ENCODE measurements at places on chromosomes 5 and 9.

DNA sequence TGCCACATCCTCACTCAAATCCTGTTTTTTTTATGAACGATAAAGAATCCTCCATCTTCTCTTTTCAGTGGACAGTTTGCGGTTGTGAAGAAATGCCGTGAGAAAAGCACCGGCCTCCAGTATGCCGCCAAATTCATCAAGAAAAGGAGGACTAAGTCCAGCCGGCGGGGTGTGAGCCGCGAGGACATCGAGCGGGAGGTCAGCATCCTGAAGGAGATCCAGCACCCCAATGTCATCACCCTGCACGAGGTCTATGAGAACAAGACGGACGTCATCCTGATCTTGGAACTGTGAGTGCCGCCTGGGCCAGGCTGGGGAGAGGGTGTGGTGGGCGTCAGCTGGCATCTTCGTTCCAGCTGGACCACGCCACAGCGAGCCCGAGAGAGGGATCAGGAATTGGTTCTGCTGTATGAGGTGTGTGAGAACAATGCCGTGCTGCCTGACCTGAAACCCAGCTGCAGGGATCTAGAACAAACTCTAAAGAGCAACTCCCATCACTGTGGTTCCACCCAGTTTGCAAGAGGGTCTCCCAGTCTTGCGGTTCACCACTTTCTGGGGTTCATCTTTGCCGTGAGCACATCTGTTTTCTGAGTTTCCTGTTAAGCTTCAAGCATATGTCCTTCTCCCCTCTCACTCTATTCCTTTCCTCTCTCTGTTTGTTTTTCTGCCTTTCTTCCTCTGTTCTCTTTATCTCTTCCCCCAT lies 107.4 kb downstream of the DAPK1 start:
- DNase-seq, result no peak

DNA sequence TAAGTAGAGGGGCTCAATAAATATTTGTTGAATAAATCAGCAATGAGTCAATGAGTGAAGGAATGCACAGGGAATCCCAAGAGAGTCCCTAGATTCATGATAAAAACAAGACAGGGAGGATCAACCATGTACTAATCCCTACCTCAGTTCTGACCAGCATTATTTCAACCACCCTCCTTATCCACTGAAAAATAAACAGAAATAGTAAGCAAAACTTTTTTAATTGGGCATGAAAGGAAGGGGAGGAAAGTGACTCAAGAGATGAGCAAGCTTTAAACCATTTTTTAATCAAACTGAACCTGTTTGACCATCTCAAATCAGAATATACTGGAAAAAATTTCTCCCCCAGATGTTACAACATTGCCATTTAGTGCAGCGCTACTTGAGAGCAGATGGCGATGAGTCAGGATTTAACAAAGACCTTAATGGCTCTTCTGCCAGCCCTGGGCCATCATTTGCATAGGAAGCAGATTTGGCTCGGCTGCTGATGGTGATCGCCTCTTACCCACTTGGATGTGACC lies 194.8 kb upstream of the SLC30A5 start:
- no peak for DNase-seq

DNA sequence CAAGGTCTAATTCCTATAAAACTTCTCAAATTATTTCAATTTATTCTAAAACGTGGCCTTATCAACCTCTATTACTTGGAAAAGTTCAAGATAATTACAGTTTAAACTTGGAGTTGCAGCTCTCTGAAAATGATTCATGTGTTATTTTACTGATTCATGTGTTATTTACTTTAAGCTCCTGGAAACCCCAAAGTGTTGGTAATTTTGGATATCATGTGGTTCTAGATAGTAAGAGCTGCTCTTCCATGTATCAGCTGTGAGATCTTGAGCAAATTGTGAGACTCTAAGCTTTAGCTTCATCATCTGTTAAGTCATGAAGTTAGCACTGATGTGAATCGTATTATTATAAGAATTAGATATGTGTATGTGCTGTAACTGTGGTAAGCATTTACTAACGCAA lies 749.2 kb downstream of the TLE4 start:
- no peak for DNase-seq

GRCh38 chr9:14095277-14095676 lies 218.7 kb downstream of the NFIB start:
- no peak for DNase-seq

- no peak for DNase-seq
These were observed 171.0 kb downstream of the DEPDC1B start for GRCh38 chr5:60529001-60529400.

GRCh38 chr5:40484495-40484894 lies 195.2 kb upstream of the PTGER4 start:
- no peak for DNase-seq

DNA sequence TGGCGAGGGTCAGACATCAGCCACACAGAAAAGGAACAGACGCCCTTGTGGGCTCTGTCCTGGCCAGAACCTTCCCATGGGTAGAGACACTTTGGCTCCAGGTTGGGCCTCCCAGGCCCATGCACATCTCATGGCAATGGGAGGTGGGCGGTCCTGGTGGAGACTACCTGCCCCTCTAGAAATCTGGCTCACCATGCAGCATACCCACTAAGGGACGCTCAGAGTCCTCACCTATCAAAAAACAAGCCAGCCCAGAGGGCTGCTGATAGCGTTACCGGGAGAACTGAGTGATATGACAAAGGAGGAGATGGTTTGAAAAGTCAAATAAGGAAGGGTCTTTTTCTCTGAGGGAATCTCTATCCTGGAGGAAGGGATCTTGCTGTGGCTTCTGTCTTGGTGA lies 62.1 kb downstream of the C5orf15 start:
- DNase-seq, result no peak

- no peak for DNase-seq
These were observed 178.3 kb downstream of the AOPEP start for GRCh38 chr9:94904806-94905205.

DNA sequence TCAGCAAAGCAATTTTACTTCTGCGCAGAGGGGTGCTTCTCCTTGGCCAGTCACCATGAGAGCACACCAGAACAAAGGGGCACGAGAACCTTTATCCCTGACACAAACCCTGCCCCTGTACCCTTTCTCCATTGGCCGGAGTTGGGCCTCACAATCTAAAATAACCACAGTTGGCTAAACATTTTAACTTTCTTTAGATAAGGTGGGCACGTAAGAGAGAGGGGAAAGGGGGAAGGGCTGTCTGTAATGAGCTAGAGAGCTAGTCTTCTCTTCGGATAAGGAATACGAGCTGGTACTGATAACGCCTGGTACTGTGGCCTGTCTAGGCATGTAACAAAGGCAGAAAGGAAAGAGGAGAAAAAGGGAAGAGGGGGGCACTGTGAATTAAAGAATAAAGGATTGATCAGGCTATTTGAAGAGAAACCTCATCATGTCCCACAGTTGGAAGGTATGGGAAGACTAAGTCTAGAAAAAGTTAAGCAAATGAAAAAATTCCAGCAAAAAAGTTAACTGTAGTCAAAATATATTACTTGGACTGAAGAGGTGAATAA lies 1.8 kb upstream of the IARS1 start:
- no peak for DNase-seq

DNA sequence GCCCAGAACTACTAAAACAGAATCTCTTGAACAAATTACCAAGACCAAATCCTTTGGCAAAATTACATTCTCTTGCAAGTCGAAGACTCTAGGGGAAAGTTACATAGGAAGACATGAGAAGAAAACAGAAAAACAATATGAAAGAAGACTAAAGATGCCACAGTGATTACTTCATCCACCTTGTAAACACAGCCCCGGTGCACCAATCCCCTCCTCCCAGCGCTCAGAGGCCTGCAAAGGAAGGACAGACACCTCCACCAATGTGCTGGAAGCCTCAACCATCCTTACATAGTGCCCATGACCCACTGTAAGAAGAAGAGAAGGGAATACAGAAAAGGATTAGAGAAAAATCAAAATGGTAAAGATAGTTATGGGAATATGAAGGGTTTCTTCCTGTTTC lies 218.5 kb downstream of the SPOCK1 start:
- no peak for DNase-seq

GRCh38 chr5:171711571-171711970 lies 74.0 kb upstream of the SMIM23 start:
- no peak for DNase-seq

GRCh38 chr9:35635730-35636129 lies 15.0 kb downstream of the SIT1 start:
- no peak for DNase-seq

DNA sequence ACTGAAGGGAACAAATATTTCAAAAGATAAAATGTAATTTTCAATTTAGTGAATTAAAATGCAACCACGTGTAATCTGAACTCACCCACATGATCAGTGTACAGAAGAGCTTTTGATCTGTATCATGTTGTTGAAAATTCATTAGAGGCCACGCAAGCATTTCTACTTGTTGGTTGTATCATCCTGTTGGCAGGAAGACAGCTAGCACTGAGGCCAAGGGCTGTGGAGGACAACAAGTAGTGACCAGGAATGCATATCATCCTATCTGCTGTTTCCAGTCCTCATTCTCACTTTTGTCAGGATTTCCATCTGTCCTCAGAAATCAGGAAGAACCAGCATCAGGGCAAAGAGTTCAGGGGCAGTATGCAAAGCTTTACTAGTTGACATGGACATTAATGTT lies 29.9 kb upstream of the CKS2 start:
- DNase-seq, result no peak

- no peak for DNase-seq
These were observed 566.0 kb upstream of the CDH18 start for GRCh38 chr5:20554001-20554400.

GRCh38 chr5:44919560-44919959 lies 110.8 kb downstream of the MRPS30 start:
- no peak for DNase-seq

- no peak for DNase-seq
These were observed 63.7 kb downstream of the GLIS3 start for GRCh38 chr9:4235871-4236804.

DNA sequence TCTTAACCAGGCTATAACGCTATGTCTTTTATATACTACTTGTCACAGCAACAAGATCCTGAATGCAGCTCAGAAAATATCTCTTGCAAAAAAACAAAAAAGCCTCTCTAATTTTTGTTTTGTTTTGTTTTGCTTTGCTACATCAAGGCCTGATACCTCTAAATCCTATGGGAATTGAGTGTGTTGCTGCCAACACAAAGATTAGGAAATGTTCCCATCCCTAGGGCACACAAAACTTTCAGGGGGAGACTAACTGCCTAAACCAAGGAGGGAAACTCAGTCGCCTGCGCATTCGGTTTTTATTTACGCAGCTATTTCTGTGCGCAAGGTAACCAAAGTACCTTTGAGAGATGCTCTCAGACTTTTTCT lies 1.7 kb downstream of the SSBP2 start:
- DNase-seq, result no peak

GRCh38 chr9:111233963-111234362 lies 96.1 kb downstream of the OR2K2 start:
- DNase-seq, result no peak

DNA sequence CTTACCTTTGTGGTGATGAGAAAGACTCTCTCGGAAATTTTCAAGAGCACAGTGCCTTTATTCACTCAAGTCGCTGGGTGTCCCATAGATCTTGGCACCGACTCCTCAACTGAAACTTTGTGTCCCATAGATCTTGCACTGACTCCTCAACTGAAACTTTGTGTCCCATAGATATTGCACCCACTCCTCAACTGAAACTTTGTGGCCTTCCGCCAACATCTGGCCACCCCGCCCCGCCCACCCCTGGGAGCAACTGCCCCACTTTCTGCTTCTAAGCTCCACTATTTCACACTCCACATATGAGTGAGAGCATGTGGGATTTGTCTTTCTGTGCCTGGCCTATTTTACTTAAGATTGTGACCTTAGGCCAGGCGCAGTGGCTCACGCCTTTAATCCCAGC lies 12.7 kb upstream of the EGFL7 start:
- DNase-seq, result no peak

- no peak for DNase-seq
These were observed 51.4 kb upstream of the CHSY3 start for GRCh38 chr5:129852747-129853352.

GRCh38 chr9:90070931-90071660 lies 466.3 kb downstream of the GADD45G start:
- no peak for DNase-seq

DNA sequence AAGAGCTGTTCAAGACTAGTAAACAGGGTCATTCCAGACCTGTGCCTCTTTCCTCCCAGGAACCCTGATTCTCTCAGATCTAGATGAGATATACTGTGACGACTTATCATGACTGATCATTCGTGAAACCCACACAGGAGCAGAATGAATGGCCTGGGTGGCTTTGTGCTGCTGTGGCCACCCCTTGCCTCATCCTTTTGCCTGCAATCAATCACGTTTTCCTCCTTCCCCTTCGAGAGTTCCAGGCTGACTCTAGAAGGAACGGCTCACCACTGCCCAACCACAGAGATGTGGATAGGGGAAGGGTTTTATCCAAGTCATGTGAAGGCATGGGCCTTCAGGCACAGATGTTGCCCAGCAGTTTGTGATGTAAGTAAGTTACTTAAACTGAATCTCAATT lies 5.8 kb downstream of the ANXA6 start:
- peak; percentile 97 for DNase-seq

DNA sequence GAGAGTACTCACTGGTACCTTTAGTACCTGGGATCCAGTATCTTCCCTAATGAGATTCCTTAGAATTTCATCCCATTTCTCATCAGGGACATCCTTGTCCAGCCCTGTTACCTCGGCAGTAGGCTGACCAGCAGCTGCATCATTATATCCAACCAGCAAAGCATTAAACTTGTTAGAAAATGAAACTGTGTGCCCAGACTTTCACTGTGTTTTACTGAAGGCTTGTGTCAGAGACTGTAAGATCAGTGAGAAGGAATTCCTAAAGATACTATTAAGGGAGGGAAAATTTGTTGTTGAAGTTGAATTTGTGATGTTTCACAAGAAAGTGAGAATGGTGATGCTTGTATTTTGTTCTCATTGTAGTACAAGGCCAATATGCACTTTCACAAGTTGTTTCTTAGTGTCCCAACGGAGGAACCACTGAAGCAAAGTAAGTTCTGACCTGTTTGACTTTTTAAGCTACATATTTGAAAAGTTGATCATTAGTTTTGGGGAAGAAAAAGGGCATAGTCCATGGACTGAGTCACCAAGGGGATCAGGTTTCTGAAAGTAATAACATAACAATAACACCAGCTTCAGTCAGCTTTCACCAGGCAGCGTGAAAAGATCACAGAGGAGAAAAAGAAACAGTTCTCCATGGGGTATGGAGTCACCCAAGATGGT lies 48.8 kb downstream of the GRAMD2B start:
- no peak for DNase-seq

DNA sequence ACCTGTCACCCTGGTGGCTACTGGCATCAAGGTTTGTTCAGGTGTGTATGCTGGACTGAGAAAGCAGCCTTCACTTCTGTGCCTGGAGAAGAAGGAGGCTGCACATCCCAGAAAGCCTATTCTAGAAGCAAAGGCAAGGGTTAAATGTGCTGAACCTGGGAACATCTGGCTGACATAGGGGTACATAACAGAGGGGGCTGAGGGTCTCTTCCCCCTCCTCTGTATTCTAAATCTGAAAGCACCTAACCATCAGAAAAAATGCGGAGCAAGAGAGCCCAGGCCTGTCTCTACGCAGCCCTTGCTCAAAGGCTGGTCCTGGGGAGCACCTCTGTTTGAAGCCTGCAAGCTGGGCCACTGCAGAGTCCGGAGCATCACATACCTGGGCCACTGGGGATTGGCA lies 53.2 kb upstream of the FSTL4 start:
- DNase-seq, result no peak
